ENCODE measurements at places on chromosomes 6 and 20.

DNA sequence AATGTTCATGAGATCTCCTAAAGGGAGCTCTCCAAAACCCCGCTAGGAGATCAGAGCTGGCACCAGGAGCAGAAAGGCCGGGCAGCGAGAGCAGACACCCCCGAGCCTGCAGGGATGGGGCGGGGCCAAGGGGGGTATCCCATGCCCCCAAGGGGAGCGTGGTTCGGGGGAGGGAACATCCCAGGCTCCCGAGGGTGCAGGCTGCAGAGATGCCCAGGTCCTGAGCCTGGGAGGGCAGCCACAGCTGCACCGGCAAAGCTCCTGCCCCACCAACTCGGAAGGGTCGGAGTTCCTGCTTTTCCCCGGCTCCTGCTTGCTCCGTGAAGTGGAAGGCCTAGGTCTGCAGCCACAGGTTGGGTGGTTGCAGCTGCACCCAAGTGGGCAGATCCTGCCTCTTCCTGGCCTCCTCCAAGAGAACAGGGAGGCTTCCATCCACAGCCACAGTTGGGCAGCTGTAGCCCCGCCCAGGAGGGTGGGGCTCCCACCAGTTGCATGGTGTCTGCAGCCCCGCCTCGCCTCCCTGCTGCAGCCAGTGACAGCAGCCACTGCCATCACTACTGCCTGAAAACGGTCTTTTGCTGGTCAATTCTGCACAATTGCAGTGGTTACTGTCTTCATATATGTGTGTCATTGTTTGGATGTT lies 13.4 kb upstream of the GMNN start:
- no peak for DNase-seq

DNA sequence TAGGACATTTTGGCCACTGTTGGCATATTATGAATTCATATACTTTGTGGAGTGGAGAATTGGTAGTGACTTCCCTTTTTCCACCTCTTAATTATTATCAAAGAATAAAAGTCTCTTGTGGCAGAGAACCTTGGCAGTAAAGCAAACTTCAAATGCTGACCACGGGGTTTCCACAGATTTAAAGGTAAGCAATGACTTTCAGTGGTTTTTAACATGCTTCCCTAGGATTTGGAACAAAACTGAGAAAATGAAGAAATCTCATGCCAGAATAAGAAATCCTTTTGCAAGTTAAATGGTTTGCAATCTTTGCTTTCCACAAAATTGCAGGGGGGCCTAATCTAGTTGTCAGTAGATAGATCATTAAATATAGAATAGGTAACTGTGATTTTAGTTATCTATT lies 2.0 kb upstream of the SDC4 start:
- no peak for DNase-seq

- DNase-seq, result no peak
Measured at GRCh38 chr20:17896193-17896723, 72.3 kb downstream of the SNX5 start.

GRCh38 chr6:82437701-82438100 lies 74.1 kb downstream of the TPBG start:
- no peak for DNase-seq

GRCh38 chr6:27811451-27811772 lies 100.8 kb downstream of the OR2B2 start:
- DNase-seq, result no peak

DNA sequence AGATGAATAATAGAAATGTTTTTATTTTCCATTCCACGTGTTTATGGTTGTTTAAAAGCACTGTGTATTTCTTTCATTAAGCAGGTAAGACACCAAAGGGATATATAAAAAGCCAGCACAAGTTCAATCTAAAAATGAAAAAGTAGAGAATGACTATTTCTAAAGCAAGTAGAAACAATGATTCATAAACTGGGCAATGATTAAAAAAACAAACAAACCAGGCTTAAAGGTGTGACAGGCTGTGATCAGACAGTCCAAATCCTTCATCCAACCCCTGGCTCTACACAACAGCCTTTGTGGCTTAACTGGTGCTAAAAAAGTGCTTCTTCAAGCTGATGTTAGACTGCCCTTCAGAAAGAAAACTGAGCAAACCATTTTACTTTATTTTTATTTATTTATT lies 45.7 kb upstream of the TSHZ2 start:
- no peak for DNase-seq

- no peak for DNase-seq
Measured at GRCh38 chr20:59858425-59858824, 75.0 kb downstream of the SYCP2 start.

- DNase-seq, result no peak
Measured at GRCh38 chr6:34570066-34570833, 14.1 kb upstream of the SPDEF start.

DNA sequence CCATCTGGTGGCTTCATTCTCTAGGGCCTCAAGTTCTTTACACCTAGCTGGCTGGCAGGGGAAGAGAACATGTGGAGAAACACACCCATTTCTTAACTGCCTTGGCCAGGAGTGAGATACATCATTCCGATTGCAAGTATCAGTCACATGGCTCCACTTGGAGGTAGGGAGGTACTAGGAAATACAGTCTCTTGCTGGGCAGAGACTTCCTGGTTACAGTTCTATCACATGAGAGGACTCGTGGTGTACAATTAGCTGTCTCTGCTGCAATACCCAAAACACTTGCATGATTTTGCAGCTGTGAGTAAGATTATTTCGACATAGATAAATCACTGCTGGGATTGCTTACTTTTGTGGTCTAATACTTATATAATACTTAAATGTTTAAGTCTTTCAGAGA lies 51.1 kb downstream of the GTF2H5 start:
- no peak for DNase-seq

GRCh38 chr20:35992713-35993335 lies 24.4 kb downstream of the CNBD2 start:
- peak; percentile 64 for DNase-seq

- DNase-seq, result no peak
Measured at GRCh38 chr6:41450581-41450980, 95.6 kb upstream of the FOXP4 start.

DNA sequence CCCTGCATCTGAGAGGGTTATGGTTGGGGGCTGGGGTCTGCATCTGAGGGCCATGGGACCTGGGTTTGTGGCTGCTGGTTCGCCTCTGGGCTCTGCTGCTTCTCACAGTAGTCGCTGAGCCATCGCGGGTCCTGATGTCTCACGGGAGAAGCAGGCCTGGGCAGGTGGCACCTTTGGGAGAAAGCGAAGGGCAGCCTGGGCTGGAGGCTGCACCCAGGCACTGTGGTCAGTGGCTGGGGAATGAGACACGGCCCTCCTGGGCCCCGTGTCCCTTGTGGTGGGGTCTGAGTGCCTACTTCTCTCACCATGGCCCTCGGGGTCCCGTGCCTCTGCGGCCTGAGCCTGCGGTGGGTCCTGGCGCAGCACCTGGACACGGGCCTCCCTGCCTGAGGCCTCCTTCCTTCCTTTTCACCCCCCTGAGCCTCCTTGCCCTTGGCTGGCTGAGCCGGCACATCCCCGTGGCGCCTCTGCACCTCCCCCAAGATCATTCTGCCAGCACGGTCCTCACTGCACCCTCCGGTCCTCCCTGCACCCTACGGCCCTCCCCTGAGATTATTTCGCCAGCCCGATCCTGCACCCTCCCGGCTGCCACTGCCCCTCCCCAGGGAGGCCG lies 206.0 kb downstream of the ERMARD start:
- no peak for DNase-seq

DNA sequence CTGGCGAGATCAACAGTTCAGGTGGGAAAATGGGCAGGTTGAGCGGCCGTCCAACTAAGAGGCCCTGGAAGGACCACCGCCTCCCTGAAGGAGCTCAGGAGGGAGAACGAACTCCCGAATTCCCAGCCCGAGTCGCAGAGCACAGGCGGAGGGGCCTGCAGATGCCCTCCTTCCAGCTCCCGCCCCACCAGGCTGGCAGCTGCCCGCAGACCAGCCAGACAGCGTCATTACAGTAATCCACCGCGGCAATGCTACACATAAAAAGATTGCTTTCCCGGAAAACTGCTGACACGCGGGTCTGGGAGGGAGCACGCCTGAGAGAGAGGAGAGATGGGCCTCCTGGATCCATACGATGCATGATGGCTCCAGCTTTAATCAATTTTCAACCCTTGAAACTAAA lies 30.5 kb upstream of the SLCO4A1 start:
- DNase-seq, result no peak

DNA sequence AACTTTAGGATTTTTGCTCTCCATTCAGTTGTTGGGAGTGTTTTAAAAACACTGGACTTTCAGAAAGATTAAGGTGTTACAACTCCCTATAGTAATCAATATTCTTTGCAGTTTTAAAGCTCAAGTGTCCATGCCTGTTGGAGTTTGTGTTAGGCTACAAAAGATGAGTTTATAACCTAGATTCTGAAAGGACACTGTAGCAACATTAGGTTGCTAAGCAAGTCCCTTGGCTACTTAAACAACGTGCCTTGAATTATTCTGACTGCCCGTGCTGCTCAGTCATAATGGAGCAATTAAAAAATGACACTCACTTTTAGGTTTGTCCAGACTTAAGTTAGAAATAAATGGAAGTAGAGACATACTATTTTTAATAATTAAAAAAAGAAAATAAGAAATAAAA lies 41.0 kb downstream of the KLHL32 start:
- DNase-seq, result no peak

DNA sequence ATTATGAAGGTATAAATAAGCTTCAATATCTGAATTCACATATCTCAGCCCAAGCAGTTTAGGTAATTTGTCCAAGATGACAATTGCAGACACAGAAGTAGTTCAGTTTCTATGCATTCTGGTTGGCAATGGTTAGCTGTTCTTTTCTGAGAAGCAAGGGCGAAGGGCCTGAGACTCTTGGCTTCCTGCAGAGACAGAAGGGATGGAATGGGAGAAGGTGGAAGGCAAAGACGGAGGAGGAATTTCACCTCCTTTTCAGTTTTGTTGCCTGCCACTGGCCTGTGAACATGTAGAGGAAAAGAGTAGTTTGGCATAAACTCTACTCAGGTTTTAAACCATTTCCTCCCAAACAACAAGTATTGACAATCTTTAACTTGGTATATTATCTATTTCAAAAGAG lies 180.7 kb upstream of the HS3ST5 start:
- no peak for DNase-seq

- peak; percentile 19 for DNase-seq
Measured at GRCh38 chr20:2872459-2873009, 747 bp upstream of the PTPRA start.

- no peak for DNase-seq
Measured at GRCh38 chr6:134289204-134289575, 28.7 kb downstream of the SGK1 start.

- no peak for DNase-seq
Measured at GRCh38 chr20:23226612-23227265, 123.9 kb upstream of the NXT1 start.

GRCh38 chr6:15352220-15352619 lies 106.4 kb downstream of the JARID2 start:
- no peak for DNase-seq

- no peak for DNase-seq
Measured at GRCh38 chr6:166050559-166050958, 117.1 kb downstream of the TBXT start.

DNA sequence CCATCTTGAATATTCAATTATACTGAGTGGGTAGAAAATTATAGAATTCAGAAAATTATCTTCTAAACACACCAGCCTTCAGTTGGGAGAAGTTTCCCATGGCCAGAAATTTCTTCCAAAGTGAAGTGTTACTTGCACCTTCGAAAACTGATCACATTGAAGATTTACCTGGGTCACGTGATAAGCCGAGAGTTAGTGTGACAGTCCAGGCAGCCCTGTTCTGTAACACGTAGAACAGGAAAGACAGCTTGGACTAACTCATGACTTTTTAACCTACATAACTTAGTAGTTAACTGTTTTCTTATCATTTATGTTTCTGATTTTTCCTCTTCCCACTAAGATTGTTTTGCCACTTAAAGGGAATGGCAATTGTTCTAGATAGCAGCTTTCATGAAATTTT lies 118.3 kb upstream of the MTHFD1L start:
- DNase-seq, result no peak

GRCh38 chr6:63708631-63709030 lies 73.0 kb downstream of the PHF3 start:
- DNase-seq, result no peak

DNA sequence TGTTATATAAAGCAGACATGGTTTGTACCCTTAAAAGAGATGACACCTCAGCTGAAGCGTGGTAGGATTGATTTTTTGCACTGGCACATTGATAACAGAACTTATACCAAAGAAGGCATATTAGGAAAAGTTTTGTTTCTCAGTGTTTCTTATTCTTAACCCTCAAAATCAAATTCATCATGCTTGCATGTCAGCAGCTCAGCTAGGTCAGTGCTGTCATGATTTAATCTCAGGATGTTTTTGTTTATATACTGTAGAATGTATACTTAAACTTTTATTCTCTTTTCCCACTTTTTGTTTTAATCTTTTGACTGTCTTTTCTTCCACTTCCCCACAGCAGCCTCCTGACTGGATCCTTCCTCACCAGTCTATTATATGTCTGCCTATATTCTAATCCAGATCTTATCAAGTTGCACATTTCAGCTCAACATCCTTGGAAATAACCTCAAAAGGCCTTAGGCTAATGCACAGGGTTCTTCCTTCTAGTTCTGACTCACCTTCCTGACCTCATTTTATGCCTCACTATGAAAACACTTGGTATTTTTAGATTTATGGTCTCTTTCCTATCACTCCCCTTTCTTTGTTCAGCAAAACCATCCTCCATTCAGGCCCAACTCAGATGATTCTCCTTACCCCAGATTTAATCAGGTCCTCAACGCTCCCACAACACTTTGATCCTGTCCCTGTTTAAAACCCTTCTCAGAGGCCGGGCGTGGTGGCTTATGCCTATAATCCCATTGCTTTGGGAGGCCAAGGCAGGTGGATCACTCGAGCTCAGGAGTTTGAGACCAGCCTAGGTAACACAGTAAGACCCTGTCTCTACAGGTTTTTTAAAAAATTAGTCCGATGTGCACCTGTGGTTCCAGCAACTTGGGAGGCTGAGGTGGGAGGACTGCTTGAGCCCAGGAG lies 7.2 kb downstream of the HEBP2 start:
- DNase-seq, result no peak

- no peak for DNase-seq
Measured at GRCh38 chr6:40285996-40286395, 301.2 kb downstream of the LRFN2 start.

- no peak for DNase-seq
Measured at GRCh38 chr6:35218021-35218420, 4.3 kb downstream of the SCUBE3 start.

DNA sequence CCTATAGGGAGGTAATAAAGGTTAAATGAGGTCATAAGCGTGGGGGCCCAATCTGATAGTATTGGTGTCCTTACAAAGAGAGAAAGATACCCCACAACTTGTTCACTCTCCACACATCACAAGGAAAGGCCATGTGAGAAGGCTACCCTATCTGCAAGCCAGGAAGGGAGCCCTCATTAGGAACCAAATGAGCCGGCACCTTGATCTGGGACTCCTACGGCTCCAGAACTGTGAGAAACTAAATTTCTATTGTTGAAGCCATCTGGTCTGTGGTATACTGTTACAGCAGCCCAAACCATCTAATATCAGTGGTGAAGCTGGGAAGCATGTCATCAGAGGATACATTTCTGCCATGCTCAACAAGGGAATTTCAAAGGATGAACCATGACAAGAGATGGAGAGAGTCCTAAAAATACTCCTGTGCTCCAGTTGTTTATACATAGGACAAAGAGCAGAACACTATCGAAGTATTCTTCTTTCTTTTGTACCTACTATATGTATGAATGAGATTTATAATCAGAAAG lies 10.4 kb downstream of the COX7A2 start:
- no peak for DNase-seq

All from renal pelvis (tissue), 12 donors.